GM04503 (cell line): ENCODE measurements at places on chromosomes 3 and 15.
A peak's percentile ranks its signal among the peaks of the same experiment; 100 is the strongest.

DNA sequence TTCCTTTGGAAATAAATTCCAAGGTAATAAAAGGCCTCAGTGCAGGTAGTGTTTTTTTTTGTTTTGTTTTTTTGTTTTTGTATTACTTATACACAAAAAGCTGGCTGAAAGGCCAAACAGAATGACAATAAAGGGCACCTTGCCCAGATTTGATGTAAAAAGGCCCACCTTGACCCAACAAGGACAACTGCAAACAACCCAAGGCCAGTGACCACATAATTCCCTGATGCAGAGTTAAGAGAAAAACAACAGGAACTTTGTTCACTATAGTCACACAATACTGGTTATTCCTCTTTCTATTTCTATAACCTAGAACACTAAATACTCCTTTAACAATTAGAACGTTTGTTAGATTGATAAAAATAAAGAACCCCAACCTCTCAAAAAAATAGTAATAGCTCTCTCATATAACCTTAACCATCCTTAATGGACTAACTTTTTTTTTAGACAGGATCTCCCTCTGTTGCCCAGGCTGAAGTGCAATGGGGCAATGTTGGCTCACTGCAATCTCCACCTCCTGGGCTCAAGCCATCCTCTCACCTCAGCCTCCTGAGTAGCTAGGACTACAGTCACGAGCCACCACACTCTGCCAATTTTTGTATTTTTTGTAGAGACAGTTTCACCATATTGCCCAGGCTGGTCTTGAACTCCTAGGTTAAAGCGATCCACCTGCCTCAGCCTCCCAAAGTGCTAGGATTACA is 113.3 kb downstream of the MAGI1 start:
- no peak for DNase-seq

DNA sequence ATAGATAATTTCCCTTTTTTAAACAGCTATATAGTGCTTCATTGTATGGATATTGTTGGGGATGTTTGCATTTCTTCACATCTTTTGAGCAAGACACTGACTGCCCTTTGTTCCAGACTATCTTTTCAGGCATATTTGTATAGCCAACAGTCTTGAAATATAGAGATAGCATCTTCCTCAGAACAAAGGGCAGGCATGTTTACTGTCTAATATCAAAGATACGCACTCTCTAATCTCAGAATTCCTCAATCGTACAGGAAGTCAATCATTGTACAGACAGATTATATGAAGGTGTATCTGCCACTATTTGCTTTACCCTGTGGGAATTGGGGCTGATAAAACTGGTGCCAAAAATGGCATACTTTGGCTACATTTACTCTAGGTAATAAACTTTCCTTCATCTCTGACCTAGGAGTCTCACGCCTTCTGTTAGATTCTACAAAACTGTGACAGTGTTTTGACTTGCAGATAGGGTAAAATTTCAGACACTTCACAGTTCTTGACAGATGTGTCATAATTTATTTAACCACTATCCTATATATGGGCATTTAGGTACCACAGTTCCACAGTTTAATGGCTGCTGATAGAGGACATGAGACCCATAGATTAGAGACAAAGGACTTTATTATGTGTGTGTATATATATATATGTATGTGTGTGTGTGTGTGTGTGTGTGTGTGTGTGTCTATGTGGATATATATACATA is 321.0 kb downstream of the IGSF11 start:
- DNase-seq = no peak

DNA sequence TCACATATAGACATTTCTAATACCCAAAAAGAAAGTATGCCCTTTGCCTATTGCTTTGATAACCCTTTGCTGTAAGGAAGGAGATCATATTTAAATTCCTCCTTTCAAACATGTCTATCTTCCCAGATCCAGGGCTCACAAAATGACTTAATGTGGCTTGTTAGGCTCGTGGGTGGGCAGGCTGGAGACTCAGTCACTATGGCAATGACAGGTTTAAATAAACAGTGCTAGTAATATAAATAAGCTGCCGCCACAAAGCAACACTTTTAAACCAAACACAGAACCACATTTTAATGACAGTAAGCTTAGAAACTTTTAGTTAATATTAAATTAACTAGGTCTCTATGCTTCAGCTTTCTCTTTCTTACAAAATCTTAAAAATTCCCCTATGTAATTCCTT is 616.0 kb upstream of the NAALADL2 start:
- no peak for DNase-seq

DNA sequence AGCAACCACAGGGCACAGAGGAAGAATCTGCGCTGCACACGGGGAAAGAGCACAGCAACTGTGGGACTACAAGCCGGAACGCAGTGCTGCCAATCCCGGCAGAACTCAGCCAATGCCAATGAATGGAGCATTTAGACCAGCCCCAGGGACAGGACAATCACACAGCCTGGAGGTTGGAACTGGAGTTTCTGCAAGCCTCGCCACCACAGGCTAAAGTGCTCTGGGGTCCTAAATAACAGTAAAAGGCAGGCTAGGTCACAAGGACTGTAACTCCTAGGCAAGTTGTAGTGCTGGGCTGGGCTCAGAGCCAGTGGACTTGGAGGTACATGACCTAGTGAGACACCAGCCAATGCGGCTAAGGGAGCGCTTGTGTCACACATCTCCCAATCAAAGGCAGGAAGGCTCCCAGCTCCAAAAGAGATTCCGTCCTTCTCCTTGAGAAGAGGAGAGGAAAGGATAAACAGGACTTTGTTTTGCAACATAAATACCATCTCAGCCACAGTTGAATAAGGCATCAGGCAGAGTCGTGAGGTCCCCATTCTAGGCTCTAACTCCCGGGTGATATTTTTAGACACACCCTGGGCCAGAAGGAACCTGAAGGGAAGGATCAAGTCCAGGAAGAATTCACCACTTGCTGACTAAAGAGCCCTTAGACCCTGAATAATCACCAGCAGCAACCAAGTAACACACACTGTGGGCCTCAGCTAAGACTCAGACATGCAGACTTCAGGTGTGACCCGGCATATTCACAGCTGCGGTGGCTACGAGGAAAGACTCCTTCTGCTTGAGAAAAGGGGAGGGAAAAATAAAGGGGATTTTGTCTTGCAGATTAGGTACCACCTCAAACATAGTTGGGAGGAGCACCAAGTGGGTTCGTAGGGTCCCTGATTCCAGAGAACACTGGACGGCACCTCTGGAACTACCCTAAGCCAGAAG is 85.5 kb upstream of the XXYLT1 start:
- DNase-seq = no peak

- DNase-seq = no peak
Measured at GRCh38 chr3:113594066-113594465, 61.7 kb downstream of the SIDT1 start.

GRCh38 chr3:128369881-128370642 is 96.6 kb downstream of the DNAJB8 start:
- no peak for DNase-seq

GRCh38 chr3:44915702-44916438 is 41.5 kb downstream of the TGM4 start:
- DNase-seq = no peak

- no peak for DNase-seq
Measured at GRCh38 chr3:196777836-196778235, 38.2 kb downstream of the PAK2 start.

DNA sequence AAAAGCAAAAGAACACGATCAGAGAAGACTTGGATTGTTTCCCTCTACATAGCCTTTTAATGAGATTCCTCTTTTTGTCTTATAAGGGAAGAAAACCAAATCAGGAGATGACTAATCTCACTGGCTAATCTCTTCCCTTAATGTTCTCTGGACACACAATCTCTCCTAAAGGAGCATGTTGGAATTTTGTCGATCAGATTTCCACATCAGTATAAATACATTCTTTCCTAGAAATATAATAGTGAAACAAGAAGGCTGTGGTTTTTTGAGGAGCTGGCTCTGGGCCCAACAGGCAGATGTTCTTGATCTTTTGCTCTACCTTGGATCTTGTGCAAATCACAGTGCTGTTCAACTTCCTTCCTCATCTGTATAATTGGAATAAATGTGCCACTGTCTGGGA is 94.0 kb downstream of the GTPBP8 start:
- peak; percentile 85 for DNase-seq

DNA sequence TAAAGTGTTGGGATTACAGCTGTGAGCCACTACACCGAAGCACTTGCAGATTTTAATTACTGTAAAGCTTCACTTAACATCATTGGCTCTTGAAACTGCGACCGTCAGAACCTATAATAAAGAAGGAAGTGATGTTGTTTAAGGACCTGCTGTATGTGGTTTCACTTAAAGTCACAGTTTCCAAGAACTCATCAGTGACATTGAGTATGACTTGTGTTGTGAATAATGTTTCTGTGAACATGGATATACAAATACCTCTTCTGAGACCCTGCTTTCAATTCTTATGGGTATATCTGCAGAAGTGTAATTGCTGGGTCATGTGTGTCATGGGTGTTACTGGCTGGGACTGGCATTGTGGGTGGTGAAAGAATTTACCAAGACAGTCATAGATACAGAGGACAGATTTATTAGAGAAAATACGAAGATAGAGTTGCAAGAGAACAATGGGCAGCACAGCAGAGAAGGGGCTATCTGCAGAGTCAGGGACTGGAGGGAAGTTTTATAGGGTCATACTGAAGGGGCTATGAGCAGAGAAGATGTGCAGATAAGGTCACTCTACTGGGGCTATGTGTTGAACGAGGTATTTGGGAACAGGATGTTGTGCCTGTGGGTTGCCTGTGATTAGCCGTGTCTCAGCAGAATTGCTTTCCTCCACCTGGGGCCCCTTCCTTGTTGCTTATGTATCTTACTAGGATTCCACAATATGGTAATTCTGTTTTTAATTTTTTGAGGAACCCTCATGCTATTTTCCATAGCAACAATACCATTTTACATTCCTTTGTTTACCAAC is 4.5 kb downstream of the NDUFB5 start:
- no peak for DNase-seq

DNA sequence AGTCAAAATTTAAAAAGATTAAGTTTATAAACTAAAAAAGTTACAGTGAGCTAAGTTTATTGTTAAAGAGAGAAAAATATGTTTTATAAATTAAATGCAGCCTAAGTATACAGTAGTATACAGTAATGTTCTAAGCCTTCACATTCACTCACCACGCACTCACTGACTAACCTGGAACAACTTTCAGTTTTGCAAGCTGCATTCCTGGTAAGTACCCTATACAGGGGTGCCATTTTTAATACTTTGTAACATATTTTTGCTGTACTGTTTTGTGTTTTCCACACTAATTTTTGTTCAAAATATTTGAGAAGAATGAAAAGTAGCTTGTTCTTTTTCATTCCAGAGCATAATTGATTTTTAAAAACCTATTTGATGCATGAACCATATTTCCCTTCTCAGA is 524.9 kb downstream of the RBMS3 start:
- DNase-seq = no peak

DNA sequence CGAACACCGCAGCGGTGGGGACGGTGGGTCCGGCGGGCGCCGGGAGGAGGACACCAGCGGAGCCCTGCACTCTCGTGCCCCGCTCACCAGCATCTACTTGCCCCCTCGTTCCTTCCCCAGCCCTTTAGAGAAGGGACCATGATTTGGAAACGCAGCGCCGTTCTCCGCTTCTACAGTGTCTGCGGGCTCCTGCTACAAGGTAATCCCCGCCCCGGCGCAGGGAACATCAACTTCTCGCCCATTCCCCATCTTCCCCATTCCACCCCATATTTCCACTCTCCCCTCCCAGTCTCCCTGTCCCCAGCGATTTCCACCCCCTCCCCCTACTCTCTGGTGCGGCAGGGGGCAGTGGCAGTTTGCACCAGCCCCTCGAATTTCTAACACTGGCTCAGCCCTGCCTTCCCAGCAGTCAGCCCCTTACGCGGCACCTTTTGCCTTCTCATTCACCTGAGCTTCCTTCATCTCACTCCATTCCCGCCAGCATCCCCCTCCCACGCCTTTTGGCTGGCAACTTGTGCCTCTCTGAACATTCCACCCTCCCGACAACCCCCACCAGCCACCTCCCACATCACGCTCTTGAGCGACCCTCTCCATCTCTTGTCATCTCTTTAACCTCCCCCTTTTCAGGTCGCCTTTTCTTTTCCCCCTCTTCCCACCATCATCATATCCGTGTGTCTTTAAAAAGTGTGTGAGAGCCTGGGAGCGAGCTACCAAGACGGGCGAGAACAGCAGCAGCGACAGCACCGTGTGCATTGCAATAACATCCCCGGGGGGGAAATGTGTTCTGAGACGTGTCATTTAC is 882 bp downstream of the CADM2 start:
- DNase-seq = no peak

GRCh38 chr3:170517242-170517945 is 68.5 kb downstream of the SLC7A14 start:
- DNase-seq = no peak

DNA sequence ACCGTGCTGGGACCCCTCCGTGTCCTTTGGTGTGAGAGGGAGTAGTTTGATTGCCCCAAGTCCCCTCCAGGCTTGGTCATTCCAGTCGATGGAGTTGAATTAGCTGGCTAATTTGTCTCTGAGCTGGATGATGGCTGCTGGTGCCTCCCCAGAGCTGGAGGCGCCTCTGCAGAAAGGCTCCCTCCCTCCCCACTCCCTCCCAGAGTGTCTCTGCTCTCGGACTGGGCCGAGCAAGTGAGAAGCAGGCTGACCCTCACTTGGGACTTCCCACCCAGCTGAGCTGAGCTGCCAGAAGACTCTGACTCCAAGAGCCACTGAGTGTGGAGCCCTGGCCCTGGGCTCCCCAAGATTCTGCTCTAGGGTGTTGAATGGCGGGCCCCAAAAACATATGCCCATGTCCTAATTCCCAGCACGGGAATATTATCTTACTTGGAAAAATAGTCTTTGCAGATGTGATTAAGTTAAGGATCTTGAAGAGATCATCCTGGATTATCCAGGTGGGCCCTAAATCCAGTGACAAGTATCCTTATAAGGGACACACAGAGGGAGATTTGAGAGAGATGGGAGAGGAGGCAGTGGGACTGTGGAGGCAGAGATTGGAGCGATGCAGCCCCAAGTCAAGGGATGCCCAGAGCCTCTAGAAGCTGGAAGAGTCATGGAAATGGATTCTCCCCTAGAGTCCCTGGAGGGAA is 60.7 kb upstream of the TLE3 start:
- DNase-seq = no peak

GRCh38 chr15:48954538-48954937 is 9.2 kb downstream of the SHC4 start:
- DNase-seq = no peak

- DNase-seq = peak; percentile 21
Measured at GRCh38 chr3:145243875-145244274, 917.1 kb downstream of the PLOD2 start.

- no peak for DNase-seq
Measured at GRCh38 chr3:192727032-192727847, at the start of gene FGF12. Gene FGF12 (minus strand): TSS chr3:192727541.

- no peak for DNase-seq
Measured at GRCh38 chr3:43958005-43958770, 267.4 kb downstream of the ABHD5 start.

GRCh38 chr3:69496856-69497255 is 111.0 kb upstream of the FRMD4B start:
- no peak for DNase-seq

GRCh38 chr3:45362161-45362560 is 26.2 kb upstream of the LARS2 start:
- DNase-seq = no peak

GRCh38 chr3:185702262-185703225 is 116.4 kb downstream of the SENP2 start:
- DNase-seq = no peak
